ENCODE measurements at places on chromosomes 6 and 20. TPM values are rescaled to one million over a fixed set of nuclear protein-coding genes. Genes with fewer than 3 reads are reported as not detected.

DNA sequence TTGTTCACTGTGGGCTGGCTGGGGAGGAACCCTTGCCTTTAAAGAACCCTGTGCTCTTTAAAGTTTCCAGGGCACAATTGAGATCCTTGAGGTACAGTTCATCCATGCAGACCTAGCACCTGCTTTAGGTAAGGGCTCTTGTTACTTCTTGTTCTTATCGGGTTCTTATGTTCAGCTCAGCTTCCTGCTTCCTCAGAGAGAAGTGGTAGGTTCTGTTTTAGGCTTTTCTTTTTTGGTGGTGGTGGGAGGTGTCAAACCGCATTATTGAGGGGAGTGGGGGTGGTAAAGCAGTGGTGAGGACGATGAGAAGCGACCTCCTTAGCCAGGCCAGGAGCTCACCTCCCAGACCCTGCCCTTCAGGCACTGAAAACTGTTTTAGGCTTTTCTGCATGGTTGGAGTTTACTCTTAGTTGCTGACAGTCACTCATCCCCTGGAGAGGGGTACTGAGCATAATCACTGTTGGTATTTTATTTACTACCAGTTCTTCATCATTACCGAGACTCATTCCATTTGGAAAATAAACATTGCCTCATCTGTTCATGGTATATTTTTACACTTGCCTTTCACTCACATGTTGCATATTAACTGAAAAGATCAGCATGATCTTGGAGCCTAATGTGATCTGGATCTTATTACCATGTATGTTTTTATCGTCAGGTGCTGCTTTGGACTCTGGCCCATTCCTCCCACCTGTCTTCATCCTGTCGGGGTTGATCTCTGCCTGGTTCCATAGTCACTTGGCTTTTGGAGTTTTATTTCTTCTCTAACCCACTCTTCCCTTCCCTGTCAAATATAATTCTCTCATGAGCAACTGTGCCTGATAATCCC, 35.4 kb downstream of the SLC16A10 start:
- no peak overlapping the region for H3K27ac ChIP-seq
- no peaks in the 10 kb centered on the region for H3K27me3 ChIP-seq
- H3K36me3 ChIP-seq: no peaks in the 10 kb centered on the region
- no peaks in the 10 kb centered on the region for H3K4me1 ChIP-seq
- H3K4me3 ChIP-seq: no peak overlapping the region

The RNGTT gene
- 18.7 TPM for total RNA-seq

The CGA gene
- total RNA-seq: not detected

DNA sequence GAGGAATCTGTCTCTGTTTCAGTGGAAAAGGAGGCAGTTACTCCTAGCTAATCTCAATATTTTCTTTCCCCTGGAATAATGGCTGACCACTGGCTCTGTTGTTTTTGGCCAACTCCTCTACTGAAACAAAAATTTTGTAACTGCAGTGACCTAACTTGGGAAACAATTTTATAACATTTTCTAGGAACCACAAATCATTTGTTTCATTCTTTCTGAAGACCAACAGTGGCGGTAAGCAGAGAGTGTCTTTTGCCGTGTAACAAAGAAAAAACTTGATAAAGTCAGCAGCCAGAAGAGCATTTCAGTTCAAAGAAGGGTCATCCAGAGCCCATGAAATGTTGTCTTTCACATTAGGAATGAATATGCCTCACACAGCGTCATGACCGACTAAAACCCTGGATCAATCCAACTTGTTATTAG, 11.8 kb upstream of the BFSP1 start:
- H3K4me3 ChIP-seq: no peak overlapping the region
- no peak overlapping the region for H3K27ac ChIP-seq
- H3K27me3 ChIP-seq: no peaks in the 10 kb centered on the region
- H3K4me1 ChIP-seq: no peaks in the 10 kb centered on the region

The PPP1R14C gene
- total RNA-seq: 0.61 TPM

The NRSN1 gene
- 0.78 TPM for total RNA-seq

GRCh38 chr20:38604873-38605303, 3.3 kb downstream of the ARHGAP40 start:
- H3K4me1 ChIP-seq: no peaks in the 10 kb centered on the region
- no peak overlapping the region for H3K4me3 ChIP-seq
- no peak for DNase-seq
- H3K27me3 ChIP-seq: no peaks in the 10 kb centered on the region

DNA sequence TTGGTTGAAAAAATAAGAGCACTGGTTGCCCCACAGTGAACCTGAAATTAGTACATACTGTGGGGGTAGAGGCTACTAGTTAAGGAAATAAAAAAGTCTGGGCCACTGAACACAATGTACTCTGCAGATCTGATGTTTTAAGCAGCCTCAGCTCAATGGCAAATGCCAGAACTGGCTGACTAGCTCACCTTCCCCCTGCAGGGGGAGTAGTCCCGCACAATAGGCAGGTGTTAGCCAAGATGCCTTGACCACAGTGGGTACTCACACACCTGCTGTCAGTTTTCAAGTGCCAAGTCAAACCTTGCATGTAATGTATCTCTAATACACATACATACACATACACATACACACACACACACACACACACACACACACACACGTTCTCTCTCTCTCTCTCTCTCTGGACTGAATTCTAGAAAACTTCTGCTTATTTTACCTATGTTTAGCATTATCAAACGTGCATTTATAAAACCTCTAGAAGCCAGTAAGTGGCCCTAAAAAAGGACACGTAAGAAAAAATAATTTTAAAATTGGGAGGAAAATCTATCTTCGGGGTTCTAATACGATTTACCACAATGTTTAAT, 36.1 kb downstream of the GMDS start:
- no peaks in the 10 kb centered on the region for H3K36me3 ChIP-seq
- no peak overlapping the region for H3K27ac ChIP-seq
- DNase-seq: peak; percentile 76
- no peak overlapping the region for H3K4me3 ChIP-seq
- H3K27me3 ChIP-seq: no peaks in the 10 kb centered on the region
